Esophagus squamous epithelium (tissue), 5 donors: ENCODE measurements at places on chromosomes 2 and 18. TPM values are rescaled to one million over a fixed set of nuclear protein-coding genes. Genes with fewer than 3 reads are reported as not detected.
A peak's percentile ranks its signal among the peaks of the same experiment; 100 is the strongest.

DNA sequence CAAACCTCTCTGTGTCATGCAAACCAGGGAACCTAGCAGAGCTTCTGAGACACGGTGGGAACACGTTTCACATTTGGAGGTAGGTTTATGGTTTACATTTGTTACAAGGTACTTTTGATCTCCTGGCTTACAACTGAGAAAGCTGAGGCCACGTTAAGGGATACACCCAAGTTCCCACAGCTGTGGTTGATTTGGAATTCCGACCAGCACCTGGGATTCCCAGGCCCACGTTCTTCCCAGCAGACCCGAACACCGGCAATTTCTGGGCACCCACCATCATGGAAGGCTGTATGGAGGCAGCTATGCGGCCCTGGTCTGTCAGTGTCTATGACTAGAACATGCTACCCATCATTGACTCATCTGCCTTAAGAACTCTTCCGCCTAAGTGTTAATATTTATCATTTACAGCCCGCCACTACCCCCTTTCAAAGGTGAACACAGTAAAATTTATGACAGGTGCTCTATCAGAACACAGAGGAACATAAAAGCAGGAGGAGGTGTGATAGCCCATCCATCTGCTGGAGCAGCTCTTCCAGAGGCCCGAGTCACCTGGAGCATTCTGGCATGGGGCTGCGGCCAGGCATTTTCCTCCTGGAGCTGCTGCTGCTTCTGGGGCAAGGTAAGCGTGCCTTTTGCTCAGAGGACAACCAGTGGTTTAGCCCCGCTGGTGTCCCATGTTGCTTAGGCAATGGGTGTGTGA lies at the start of gene PLB1:
Gene PLB1, plus strand, starts transcription at position 510 of the 700 bp plus-strand sequence. Its CDS starts 55 bp downstream, at position 565.
- no peaks in the 10 kb centered on the region for H3K27me3 ChIP-seq
- H3K4me3 ChIP-seq = no peak within 1 kb of the TSS
- DNase-seq = no peak

GRCh38 chr18:45161850-45162249 lies 453.4 kb upstream of the SLC14A2 start:
- no peak for DNase-seq
- no peaks in the 10 kb centered on the region for H3K36me3 ChIP-seq
- H3K4me3 ChIP-seq = no peak overlapping the region
- H3K27ac ChIP-seq = no peak overlapping the region
- peaks cover 12% of the 10 kb centered on the region for H3K4me1 ChIP-seq
- no peaks in the 10 kb centered on the region for H3K27me3 ChIP-seq

Gene PARD3B
- 4.4 TPM for total RNA-seq

DNA sequence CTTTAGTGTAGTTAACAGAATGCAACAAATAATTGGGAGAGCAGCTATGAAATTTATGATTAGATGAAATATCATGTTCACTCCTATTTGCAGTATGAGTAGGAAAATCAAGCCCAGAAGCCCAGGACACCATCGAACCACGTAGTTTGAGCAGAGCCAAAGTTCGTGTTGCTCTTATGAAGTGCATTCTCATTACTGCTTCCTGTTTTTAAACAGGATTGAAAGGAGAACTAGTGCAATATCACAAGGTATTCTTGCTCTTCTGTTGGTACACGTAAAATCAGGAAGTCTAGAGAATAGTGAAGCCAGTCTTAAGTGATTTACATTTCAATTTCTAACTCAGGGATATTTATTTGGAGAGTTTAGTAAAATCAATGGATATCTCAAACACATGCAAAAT lies 21.1 kb downstream of the ARHGAP15 start:
- no peaks in the 10 kb centered on the region for H3K36me3 ChIP-seq
- DNase-seq = no peak
- H3K27ac ChIP-seq = no peak overlapping the region
- no peaks in the 10 kb centered on the region for H3K4me1 ChIP-seq

- no peaks in the 10 kb centered on the region for H3K36me3 ChIP-seq
- no peaks in the 10 kb centered on the region for H3K4me1 ChIP-seq
- H3K4me3 ChIP-seq = no peak overlapping the region
- H3K27ac ChIP-seq = no peak overlapping the region
- DNase-seq = no peak
Measured at GRCh38 chr2:12948231-12948960, 231.7 kb downstream of the TRIB2 start.

Gene DSC2
- total RNA-seq = 349 TPM

DNA sequence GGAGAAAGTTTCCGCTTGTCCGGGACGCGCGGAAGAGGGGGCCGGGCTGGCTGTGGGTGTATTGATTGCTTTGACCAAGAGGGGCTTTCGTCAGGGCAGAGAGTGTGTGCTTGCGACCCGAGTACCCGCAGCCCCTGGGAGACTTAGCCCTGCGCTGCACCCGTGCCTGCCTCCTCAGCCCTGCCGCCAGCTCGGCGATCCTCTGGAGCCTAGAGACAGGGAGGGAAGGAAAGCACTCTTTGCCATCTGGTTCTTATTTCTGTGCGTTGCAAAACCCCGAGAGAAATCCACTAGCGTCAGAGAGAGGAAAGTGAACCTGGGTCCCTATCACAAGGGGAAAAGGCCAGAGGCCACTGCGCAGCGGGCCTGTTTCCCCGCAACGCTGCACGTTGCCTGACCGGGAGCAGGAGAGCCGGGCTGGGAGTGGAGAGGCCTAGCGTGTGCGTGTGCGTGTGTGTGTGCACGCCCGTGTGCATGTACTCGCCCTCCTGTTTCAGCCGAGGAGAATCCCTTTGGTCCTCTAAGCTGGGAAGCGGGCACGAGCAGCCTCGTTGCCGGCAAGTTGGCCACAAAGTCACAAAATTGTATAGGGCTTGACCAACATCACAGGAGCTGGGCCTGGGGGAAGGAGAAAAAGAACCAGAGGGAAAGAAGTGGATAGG lies 1.7 kb downstream of the SIX3 start:
- H3K36me3 ChIP-seq = no peaks in the 10 kb centered on the region
- H3K27ac ChIP-seq = no peak overlapping the region
- peaks cover 33% of the 10 kb centered on the region for H3K4me1 ChIP-seq
- peak overlapping the region; percentile 38 for H3K4me3 ChIP-seq

DNA sequence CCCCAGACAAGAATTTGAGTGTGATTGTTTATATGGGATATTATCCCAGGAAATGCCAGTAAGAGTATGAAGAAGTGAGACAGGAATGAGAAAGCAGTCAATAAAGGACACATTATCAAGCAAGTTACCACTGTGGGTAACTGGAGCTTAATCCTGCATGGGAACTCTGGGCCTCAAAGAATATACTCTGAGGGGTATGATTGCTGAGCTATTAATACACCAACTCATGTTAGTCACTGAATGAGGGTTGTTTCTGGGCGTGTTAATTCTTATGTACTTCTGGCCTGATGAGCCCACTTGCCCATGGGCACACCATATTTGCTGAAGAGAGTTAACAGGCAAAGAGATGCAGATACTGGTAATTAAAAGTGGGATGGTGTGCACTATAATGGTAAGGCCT lies 26.6 kb upstream of the PAIP2B start:
- no peaks in the 10 kb centered on the region for H3K27me3 ChIP-seq
- no peak for DNase-seq
- no peak overlapping the region for H3K4me3 ChIP-seq
- no peaks in the 10 kb centered on the region for H3K36me3 ChIP-seq
